DMS53 (cell line): ENCODE measurements at places on chromosomes 16 and 17.
A peak's percentile ranks its signal among the peaks of the same experiment; 100 is the strongest.

DNA sequence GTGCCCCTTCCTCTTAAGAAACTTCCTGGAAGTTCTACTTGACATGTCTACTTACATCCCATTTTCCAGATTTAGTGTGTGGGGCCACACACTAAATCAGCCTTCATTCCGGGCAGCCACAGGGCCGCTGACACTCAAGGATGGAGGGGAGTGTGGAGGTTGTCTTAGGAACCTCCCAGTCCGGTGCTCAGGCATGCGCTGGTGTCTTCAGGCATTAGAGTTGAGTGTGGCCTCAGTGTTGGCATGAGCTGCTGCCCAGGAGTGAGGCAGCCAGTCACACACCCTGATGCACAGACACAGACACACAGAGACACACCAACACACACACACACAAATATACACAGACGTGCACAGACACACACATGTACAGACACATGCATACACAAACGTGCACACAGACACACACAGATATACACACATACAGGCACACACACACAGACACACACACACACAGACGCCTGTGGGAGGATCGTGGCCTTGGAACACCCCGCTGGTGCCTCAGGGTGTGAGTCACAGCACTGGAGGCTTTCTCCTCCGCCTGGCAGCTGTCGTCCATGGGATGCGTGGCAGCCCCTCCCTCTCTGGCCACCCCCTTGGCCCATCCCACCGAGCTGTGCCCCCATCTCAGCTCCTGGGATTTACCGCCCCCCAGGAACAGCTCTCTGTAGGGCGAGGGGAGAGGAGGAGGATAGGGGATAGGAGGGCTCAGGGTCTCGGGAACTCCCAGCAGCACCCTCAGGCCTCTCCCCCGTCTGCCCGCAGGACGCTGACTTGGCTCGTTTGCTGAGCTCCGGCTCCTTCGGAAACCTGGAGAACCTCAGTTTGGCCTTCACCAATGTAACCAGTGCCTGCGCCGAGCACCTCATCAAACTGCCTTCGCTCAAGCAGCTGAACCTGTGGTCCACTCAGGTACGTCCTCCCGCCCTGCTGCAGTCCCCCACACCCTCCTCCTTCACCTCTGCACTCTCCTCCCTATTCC, 75.6 kb upstream of the PLCG2 start:
- DNase-seq: peak; percentile 31

GRCh38 chr17:10243883-10244844, 45.8 kb upstream of the GAS7 start:
- DNase-seq: no peak

- DNase-seq: no peak
Observed at GRCh38 chr17:21843318-21843865, 151.1 kb downstream of the KCNJ18 start.

DNA sequence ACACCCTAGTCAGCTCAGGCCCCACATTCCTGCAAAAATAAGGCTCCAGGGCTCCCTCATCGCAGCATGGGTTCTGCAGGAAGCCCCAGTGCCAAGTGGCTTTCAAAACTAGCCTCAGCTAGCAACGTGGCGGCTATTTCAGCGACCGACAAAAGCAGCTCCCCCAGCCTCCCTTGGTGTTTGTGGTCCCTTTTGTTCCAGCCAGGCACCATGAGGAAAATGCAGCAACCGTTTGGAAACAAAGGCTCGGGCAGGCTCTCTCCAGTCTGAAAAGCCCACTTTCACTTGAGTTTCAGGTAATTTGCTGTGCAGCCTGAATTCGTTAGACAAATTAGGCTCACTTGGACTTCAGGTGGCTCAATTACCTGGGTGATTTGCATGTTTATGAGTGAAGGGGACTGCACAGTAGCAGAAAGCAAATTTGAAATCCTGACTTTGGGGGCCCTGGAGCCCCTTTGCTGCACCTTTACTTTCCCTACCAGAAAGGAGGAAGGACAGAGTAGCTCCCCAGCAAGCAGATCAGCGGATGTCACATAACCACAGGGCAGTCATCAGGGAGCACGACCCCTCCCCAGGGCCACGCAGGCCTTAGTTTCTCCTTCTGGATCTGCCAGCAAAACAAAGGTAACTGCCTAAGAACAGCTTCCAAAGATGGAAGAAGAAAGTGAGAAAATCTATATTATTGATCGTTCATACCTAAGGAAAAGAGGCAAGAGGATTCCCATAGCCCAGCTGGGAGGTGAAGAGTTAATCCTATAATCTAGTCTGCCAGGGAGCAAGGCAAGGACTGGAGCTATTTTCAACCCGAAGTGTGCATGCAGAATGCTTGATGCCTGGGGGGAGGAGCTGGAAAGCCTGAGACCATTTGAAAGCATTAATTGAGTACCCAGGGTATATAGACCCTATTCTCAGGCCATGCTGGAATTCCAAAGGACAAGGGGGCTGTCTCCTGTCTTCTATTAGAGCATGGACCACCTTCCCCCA, 143.1 kb upstream of the SDK2 start:
- no peak for DNase-seq

GRCh38 chr16:14549789-14550153, 80.3 kb downstream of the PARN start:
- DNase-seq: peak; percentile 78
